IPS DF 19.7 (cell line): ENCODE measurements at places on chromosomes 16 and 17.

GRCh38 chr16:48383877-48384519, 1.2 kb downstream of the SIAH1 start:
- no peak for DNase-seq

DNA sequence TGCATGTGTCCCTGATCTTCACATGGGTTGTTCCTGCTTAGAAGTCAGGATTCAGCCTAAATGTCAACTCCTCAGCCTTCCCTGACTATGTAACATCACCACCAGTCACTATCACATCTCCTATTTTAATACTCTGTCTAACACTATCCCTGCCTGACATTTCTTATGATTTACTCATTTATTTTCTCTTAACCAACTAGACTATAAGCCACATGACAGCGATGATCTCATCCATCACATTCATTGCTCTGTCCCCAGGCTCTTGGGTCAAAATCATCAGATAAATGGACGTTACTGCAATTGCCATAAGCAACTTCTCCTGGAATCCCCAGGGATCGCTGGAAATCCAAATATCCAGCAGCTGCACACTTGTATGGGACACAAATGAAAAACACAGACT, 15.7 kb downstream of the CDRT4 start:
- DNase-seq: no peak

- no peak for DNase-seq
Measured at GRCh38 chr17:8391711-8392110, 5.9 kb downstream of the RNF222 start.

- DNase-seq: no peak
Measured at GRCh38 chr17:28946239-28946638, 5.1 kb downstream of the PHF12 start.

GRCh38 chr17:4786106-4786511, at the start of gene VMO1:
TSS of gene VMO1 (minus strand) at chr17:4786364. CDS start at chr17:4786352, 12 bp downstream.
- no peak for DNase-seq

DNA sequence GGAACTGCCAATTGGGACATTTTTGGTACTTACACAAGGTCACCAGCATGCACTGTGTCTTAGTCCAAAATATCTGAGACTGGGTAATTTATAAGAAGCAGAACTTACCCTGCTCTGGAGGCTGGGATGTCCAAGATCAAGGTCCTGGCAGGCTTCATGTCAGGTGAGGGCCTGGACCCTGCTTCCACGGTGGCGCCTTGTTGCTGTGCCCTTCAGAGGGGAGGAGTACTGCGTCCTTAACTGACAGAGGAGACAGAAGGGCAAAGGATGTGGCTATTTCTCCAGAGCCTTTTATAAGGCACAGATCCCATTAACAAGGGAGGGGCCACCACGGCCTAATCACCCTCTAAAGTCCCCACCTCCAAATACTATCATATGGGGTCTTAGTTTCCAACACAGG, 178.9 kb downstream of the C16orf95 start:
- DNase-seq: no peak

GRCh38 chr17:17587614-17588337, 3.7 kb downstream of the PEMT start:
- no peak for DNase-seq

DNA sequence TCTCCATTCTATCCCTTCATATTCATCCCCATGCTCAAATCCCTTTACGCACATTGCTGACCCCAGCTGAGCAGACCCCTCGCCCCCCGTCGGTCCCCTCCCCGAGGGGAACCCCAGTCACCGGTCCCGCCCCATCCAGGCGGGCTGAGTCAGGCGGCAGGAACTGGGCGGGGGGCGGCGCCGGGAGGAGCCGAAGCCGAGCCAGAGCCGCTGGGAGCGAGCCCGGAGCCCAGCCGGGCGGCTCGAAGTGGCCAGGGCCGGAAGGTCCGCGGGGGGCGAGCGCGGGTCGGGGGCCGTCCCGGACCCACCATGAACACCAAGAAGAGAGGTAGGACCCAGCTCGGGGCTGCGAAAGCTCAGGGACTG, 8.6 kb downstream of the RIPOR1 start:
- no peak for DNase-seq
